Breast epithelium (tissue), 4 donors: ENCODE measurements at places on chromosomes 6 and 20. TPM values are rescaled to one million over a fixed set of nuclear protein-coding genes. Genes with fewer than 3 reads are reported as not detected.

BPIFA1 gene
- total RNA-seq, result not detected

PROCR gene
- 34.1 TPM for total RNA-seq

COX4I2 gene
- total RNA-seq, result not detected

GRCh38 chr6:112600168-112600567 lies 253.0 kb downstream of the RFPL4B start:
- no peak for DNase-seq

SYTL3 gene
- total RNA-seq, result 7.5 TPM

DNA sequence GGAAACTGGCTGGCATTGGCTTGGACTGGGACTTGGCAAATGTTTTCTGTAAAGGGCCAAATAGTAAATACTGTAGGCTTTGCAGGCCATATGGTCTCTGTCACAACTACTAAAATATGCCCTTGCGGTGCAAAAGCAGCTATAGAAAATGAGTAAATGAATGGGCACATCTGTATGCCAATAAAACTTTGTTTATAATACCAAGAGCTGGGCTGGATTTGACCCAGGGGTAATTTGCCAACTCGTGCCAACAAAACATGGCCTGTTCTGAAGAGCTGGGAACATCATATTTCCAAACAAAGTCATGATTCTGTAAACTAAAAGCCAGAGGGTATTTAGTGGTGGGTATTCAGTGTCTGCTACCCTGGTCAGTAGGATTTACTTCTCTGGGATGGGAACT lies 320.1 kb upstream of the SOX4 start:
- DNase-seq, result no peak
